ENCODE measurements at places on chromosomes 5 and 9.

- DNase-seq, result no peak
These were observed 21.9 kb downstream of the ARRDC3 start for GRCh38 chr5:91361055-91361701.

DNA sequence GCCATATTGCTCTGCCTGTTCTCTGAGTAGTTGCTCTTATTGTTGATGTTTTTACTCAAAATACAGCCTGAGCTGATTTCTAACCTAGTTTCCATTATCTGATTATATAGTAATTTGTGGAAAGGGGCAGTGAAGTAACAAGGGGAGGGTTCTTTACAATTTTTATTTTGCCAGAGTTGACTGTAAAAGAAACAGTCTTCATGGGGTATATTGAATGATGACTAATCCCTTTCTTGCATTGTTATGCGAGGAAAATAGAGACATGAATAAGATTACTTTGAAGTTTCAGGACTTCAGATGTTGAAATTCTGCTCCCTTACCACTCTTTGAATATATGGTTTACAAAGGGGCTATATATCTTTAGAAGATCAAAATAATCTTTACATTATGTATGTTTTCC, 9.1 kb upstream of the LRRC70 start:
- no peak for DNase-seq

GRCh38 chr5:113748403-113748802, 234.9 kb downstream of the YTHDC2 start:
- DNase-seq, result no peak

- no peak for DNase-seq
These were observed 11.2 kb upstream of the ALDOB start for GRCh38 chr9:101446732-101447131.

GRCh38 chr5:64166201-64166959, 737 bp downstream of the RNF180 start:
- DNase-seq, result no peak

- DNase-seq, result no peak
These were observed 17.6 kb downstream of the CAMK2A start for GRCh38 chr5:150271923-150272322.

DNA sequence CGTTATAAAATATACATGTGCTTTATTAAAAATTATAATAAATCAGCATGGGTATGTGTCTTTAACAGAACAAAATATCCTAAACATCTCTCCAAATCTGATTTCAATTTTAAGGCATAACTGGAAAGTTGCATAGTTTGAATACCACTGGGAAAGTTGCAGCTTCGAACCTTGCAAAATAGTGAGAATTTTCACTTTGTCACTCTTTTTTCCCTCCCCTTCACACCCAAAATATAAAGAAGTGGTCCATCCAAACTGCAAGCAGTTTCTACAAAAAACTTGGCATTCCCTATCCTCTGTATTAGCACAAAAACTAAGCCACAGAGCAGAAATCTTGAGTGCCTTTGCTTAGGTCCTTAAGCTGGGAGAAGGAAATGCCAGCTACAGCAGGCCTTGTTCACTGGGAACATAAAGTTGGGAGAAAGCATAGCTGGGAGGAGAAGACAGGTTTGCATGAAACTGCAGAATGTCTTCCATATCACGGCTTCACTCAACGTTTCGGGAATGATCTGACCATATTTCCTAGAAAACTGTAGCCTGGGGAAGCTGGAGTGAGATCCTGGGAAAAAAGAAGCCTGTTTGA, 400.3 kb downstream of the EBF1 start:
- no peak for DNase-seq

DNA sequence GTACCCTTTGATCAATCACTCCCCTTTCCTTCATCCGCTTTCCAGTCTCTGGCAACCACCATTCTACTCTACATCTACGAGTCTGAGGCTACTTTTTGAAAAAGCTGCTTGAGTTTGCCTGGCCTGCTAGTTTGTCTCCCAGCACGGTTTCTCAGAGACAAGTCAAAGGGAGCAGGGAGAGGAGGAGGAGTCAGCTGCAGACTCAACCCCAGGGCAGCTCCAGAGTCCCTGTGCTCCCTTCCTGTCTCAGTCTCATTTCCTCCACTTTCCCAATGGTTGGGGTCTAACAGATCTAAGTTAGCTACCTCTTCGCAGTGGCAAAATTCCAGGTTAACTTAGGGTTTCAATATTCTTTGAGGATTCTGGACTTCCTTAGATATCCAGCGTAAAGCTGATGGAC, 80.0 kb upstream of the PCA3 start:
- DNase-seq, result no peak

GRCh38 chr9:16782490-16782889, 88.0 kb downstream of the BNC2 start:
- DNase-seq, result no peak

DNA sequence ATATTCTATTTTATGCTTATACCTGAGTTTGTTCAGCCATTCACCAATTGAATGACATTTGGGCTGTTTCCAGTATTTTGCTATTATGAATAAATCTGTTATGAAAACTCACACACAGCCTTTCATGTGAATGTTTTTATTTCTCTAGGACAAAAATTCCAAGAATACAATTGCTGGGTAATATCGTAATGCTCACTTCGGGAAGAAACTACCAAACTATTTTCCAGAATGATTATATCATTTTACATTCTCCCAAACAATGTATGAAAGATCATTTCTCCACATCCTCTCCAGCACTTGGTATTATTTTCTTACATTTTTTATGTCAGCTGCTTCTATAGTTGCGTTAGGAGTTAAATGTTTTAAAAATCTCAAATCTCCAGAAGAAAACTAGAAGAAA, 58.3 kb upstream of the LHFPL2 start:
- no peak for DNase-seq

DNA sequence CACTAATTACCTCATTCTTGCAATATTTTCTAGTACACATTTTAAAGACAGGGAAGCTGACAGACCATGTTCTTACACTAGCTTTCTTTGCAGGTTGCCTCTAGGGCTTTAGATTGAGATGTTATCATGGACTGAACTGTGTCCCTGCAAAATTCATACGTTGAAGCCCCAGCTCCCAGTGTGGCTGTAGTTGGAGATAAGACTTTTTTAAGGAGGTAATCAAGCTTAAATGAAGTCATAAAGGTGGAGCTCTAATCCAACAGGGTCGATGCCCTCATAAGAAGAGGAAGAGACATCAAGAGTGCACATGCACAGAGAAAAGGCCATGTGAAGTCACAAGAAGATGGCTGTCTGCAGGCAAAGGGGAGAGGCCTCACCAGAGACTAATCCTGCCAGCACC, 471.2 kb upstream of the ACTBL2 start:
- no peak for DNase-seq

DNA sequence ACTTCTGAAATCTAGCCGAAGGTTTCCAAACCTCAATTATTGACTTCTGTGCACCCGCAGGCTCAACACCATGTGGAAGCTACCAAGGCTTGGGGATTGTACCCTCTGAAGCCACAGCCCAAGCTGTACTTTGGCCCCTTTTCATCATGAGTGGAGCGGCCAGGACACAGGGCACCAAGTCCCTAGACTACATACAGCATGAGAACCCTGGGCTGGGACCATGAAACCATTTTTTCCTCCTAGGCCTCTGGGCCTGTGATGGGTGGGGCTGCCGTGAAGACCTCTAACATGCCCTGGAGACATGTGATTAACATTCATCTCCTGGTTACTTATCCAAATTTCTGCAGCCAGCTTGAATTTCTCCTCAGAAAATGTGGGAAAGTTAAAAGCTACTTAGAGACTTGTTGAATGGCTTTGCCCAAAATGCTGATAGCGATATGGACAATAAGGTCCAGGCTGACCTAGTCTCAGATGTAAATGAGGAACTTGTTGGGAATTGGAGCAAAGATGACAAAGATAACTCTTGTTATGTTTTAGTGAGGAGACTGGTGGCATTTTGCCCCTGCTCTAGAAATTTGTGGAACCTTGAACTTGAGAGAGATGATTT, 34.1 kb upstream of the CPLANE1 start:
- DNase-seq, result no peak

DNA sequence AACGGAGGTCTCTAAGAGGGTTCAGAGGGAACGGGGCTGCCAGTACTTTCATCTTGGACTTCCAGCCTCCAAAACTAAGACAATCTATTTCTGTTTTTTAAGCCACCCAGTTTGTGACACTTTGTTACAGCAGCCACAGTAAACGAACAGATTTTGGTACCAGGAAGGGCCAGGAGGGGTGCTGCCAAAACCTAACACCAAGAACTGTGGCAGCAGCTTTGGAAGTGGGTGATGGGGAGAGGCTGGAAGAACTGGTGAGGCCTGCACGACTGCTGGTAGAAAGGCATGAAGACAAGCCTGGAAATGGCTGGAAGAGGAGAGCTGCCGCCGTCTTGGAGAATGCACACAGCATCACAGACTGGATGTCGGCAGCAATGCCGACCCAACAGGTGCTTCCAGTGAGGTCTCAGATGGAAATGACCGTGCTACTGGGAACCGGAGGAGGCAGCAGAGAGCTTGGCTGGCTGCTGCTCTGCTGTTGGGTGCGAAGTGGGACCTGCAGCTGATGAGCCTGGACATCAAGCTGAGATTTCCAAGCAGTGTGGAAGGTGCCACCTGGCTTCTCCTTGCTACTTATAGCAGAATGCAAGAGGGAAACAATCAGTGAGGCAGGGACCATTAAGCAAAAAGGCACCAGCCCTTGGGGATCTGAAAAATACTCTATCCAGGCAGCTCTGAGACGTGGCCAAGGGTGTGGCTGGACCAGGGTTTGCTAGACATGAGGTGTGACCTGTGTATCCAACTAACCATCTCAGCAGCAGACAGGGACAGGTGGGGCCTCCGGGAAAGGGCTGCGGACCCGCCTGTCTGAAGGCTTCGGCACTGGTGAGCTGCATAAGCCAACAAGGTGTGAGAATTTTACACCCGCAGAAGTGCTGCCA, 4.7 kb upstream of the TMEM210 start:
- no peak for DNase-seq

DNA sequence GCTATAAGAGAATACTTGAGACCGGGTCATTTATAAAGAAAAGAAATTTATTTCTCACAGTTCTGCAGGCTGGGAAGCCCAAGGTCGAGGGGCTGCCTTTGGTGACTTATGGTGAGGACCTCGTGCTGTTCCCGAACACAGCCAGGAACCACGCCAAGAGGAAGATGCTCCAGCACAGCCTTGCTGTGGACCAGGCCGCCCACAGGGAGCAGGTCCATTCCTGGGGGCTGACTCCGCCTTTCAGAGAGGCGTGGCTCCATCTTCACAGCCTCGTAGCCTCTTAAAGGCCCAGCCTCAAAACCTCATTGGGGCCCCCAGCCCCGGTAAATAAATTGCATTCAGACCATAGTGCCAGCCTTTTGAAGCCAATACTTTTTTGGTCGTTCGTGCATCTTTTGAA, 93.5 kb upstream of the CACNA1B start:
- DNase-seq, result no peak

GRCh38 chr5:107134931-107135330, 535.8 kb downstream of the EFNA5 start:
- no peak for DNase-seq

- peak; percentile 40 for DNase-seq
These were observed 58.1 kb downstream of the RFX3 start for GRCh38 chr9:3467593-3468219.

DNA sequence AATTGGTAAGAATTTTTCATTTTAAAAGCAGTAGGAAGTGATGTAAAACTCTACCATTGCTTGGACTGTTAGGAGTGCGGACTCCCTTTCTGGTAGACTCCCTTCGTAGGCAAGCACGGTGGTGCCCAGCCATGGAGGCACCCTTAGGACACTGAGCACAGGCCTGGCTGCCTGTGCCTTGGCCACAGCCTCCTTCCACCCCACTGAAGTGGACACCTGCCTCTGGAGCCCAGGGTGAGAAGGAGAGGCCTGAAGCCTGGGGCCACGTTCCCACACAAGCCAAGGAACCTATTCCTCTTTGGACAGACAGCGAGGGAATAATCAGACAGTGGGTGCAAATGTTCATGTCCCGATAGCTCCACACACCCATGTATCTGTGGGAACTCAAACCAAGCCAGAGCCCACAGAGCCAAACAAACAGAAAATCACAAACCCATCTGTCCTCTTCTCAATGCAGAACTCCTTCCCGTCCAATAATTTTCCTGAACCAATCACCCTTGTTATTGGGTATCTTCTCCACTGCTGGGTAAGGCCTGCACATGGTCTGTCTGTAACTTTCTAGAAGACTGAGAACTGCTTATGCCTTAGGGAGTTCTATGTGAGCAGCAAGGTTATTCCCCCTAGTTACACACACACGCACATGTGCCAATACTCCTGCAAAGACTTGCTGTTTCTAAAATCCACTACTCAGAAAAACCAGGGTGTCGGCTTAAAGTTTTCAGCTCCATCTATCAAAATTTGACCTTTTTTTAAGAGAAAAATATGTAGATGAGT, 45.2 kb downstream of the UBE2QL1 start:
- no peak for DNase-seq

- no peak for DNase-seq
These were observed 23.0 kb downstream of the RFX3 start for GRCh38 chr9:3502560-3503398.

DNA sequence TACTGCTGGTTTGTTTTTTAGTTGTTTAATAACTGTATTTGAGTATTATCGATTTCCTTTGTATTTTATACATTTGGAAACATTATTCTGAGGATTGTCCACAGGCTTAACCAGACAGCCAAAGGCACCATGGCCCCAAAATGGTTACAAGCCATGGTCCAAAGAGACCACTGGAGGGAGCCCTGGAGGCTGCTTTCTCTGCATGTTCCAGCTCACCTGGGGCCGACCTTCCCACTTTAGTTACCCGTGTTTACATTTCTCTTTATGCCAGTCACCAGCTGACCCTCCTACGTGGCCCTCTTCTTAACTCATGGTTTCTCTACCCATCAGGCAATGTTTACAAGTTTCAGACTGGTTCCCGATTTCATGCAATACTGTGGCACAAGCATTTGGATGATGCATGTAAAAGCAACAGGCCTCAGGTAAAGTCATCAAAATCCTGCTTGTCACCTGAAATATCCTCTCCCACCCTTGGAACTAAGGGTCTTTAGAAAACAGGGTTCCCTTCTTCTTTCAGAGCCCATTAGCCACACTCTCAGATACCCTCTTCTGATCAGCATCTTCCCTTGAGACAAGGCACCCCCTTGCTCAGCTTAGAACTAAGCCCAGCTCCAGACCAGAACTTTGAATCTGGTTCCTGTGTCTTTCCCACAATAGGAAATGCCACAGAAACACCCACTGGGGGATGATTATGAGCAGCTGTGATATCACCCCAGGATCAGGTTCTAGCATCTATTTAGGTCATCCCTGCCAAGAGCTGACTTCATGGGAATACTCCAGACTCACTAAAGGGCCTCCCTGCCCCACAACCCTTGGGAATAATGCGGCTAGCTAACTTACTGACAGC, 49.9 kb upstream of the GARNL3 start:
- DNase-seq, result no peak

GRCh38 chr9:34124099-34124498, 2.4 kb downstream of the DCAF12 start:
- no peak for DNase-seq

DNA sequence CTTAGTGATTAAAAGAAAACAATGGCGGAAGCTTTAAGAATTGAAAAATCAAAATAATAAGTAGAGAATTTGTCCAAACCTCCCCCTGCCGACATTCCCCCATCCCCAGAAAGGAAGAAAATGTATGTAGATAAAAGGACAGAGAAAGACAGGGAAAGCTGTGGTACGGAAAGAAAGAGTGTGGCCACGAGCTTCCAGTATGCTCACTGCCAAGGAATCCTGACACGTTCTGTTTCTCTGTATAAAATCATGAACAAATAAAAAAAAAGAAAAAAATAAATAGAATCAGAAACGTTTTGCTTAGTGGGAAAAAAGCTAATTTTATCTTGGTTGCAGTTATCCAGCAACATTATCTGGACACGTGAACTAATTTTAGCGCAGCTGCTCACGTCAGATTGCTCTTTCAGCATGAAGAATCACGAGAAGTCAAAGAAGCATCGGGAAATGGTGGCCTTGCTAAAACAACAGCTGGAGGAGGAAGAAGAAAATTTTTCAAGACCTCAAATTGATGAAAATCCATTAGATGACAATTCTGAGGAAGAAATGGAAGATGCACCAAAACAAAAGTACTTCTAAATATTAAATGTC, 15.2 kb downstream of the DNAJC21 start:
- DNase-seq, result no peak
